NCI-H2029 (cell line): ENCODE measurements at places on chromosomes 4 and X.
A peak's percentile ranks its signal among the peaks of the same experiment; 100 is the strongest.

- DNase-seq = no peak
These were observed 35.9 kb upstream of the GRPEL1 start for GRCh38 chr4:7103607-7104365.

- DNase-seq = no peak
These were observed 298.8 kb downstream of the TEX13A start for GRCh38 chrX:104921584-104922205.

GRCh38 chrX:154384284-154384892 lies 5.3 kb downstream of the EMD start:
- no peak for DNase-seq

DNA sequence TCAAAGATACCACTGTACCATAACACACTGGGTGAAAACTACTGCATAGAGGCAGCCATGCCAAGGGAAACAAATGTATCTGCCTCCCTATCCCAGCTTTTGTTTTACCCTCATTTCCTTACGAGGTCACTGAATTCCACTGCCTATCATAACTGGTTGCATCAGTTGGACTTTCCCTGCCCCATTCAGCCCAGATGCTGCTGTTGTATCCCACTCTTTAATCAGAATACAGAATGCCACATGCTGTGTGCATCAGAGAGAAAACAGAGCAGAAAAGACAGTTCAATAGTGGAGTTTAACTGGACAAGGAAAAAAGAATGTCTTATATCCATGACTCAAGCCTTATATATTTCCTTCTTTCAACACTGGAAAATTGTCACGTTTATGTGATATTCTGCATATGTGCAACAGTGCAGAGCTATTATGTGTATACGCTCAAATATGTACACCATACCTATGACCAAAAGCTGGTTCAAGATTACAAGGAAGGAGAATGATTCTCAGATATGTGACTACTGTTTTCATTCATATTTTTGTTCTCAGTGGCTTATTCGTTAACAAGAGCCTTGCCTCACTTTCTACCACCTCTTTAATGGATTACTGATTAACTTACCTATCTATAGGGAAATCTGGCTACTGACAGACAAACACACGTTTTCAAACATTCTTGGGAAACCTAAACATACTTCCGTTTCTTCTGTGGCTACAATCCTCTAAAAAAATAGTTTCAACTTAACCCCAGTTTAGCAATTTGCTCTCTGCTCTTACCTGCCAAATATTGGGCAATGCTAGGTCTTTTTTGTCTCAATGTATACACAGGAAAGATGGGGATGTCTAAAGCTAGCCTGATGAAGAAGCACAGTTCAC lies 378.9 kb downstream of the SMARCA1 start:
- DNase-seq = no peak

- no peak for DNase-seq
These were observed 24.4 kb upstream of the GBA3 start for GRCh38 chr4:22668301-22668700.

GRCh38 chr4:53908661-53909078 lies 155.7 kb downstream of the CHIC2 start:
- peak; percentile 64 for DNase-seq

DNA sequence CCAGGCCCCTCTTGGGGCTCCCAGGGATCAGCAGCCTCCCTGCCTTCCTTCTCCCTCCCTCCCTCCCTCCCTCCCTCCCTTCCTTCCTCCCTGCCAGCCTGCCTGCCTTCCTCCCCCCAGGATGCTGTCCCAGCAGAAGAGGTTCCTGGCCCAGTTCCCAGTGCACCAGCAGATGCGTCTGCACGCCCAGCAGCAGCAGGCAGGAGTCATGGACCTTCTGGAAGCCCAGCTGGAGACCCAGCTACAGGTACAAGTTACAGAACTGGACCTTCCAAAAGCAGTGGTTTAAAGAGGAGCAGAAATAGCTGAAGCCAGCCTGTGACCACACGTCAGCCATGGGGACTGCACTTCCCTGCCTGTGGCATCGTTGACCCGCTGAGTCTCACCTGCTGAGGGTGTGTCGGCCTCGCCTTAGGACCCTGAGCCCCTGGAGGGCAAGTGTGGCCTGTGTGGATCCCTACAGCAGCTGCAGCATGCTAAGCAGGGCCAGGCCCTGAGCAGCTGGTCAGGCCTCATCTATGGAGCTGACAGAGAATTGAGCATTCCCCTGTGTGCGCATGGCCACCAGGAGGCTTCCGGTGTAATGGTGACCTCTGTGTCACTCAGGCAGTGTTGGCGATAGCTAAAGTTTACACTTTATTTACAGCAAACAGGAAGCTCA lies 84.7 kb downstream of the CRMP1 start:
- peak; percentile 62 for DNase-seq

DNA sequence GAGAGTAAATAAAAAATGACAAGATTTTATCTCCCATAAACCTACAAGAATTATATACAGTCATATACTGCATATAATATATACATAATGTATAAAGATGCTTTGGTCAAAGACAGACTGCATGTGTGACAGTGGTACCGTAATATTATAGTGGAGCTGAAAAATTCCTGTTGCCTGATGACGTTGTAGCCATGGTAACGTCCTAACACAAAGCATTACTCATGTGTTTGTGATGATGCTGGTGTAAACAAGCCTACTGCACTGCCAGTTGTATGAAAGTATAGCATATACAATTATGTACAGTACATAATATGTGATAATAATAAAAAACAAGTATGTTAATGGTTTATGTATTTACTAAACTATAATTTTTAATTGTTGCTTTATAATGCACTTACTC lies 245.2 kb upstream of the CENPE start:
- peak; percentile 3 for DNase-seq

DNA sequence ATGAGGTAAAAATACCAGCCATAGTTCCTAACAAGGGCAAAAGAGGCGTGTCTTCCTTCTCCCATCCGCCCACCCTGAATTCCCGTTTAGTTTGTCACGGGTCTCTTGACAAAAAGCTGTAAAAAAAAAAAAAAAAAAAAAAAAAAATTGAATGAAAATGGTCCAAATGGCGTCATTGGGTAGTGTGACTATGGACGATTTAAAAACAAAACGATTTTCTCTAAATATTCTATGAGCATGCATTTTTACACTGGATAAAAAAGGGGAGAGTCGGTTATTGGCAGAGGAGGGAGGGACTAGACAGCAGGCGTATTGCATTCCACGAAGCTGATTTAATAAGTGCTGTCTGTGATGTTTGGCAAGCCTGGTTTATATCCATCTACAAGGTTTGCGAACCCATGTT lies at the start of gene FAM133A:
Gene FAM133A (plus strand): TSS at position 338 of the 403 bp plus-strand sequence. CDS start 35,214 bp downstream, outside the sequence.
- no peak for DNase-seq

DNA sequence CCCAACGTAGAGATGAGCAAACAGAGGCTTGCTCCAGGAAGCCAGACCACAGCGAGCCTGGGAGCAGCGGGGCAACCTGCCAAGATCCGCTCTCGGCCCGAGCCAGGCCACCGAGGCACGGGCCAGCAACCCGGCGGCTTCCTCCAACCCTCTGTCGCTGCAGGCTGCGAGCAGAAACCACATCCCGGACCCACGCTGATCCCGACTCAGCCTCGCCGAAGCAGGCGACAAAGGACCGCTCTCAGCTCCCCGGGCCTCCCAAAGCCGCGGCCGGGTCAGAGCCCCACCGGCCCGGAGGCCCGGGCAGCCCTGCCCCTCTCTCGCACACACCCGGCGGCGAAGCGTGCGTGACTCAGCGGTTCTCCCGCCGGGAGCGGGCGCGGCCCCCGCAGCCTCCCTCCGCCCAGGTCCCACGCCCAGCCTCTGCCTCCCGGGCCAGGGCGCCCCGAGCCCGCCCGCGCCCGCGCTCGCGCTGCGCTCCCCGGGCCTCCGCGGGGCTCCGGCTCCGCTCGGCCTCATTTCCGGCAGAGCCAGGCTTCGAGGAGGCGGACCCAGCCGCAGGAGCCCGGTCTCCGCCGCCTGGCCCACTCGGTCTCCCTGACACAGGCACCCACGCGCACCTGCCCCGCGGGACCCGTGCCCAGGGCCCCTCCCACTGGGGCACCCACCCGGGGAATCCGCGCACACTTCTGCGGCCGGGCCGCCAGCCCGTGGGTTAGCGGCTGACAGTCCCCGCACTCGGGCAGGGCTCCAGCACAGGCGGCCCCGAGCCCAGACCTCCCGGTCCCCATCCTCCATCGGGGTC lies 1.7 kb downstream of the PPP2R2C start:
- DNase-seq = no peak

DNA sequence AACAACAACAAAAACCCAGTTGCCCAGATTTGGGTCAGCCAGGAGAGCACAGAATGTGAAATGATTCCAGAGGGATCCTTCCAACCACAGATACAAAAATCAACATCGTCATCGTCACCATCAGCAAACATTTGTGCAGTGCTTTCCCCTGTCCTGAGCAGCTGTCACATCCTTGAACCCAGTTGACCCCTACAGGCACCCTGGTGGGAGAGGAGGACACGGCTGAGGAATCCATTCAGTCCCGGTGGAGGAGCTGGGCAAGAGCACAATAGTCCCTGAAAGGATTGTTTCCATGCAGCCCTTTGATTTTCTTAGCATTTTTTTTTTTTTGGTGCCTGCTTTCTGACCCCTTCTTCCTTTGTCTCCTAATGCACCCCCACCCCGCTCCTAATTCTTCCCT lies 37.1 kb upstream of the STX18 start:
- no peak for DNase-seq

DNA sequence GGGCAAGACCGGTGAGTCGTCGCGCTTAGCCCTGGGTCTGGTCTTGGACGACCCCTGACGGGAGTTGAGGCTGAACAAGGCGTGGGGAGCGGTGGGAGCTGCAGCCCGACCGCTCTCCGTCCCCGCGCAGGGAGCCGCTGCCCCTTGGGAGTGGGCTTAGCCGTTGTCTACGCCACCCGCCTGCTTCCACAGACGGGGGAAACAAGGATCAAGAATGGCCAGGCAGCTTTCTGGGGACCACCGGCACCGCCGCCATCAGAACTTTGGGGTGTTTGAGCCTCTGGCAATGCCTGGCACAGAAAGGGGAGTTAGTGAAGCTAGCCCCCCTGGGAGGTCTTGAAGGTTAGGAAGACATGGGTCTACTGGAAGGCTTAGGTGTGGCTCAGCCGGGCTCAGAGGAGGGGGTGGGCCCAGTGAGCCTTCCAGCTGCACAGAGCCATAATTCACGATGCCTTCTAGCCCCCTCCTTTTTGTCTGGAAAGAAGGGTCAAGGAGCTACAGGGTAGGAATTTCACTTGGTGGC lies 583 bp downstream of the RASL11B start:
- DNase-seq = no peak

DNA sequence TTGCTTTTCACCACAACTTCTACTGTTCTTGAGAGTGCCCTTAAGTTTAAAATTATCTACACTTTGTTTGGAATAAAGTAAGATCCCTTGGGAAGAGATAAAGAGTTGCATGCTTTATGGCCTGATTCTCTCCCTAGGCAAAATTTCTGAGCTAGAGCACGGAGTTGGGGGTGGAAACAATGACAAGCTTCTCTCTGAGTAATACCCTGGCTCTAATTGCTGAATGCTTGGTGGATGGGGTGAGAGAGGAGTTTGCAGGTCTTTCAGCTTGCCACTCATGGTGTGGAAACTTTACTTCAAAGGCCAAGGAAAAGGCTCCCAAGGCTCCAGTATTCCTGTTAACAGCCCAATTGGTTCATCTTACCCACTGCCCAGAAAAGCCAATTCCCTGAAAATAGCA lies 26.1 kb upstream of the PRDM8 start:
- DNase-seq = no peak

DNA sequence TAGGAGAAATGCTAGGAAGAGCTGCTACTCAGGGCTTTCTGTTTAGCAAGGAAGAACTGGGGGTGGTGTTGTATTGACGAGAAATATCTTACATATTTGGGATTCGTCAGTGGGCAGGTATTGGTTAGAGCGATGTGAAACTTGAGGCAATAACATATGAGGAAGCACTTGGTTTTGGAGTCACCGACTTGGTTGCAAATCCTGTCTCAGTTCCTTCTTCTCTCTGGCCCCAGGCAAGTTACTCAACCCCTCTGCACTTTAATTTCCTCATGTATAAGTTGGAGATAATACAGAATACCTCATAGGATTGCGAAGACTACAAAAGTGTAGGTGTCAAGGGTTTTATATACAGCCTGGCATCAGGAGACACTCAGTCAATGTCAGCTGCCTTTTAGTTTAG lies 34.1 kb downstream of the GPAT3 start:
- no peak for DNase-seq

DNA sequence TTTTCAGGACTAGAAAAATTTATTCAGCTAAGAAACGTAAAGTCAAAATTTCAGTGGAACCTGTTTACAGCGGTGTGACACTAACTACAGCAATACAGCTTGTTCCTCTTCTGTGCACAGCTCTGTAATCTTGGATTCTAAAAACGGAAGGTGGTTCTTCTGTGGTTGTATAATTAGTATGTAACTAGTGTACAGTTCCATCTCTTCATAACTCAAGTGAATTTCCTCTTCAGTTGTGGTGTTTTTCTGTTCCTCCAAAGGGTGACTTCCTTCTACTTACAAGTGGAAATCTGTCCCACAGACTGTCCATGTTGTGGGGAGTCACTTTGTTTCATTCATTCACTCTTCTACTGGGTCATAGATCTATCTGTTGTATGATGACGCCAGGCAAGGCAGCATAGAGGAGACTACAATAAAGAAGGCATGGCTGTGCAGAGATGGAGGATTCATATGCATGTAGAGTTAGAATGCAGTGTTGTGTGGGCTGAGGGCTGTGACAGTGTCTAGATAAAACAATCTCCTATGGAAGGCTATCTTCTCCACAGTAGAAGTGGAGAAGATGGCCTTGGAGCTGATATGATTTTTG lies 5.4 kb downstream of the DAPP1 start:
- no peak for DNase-seq
